ENCODE measurements at places on chromosomes 2 and 18. TPM values are rescaled to one million over a fixed set of nuclear protein-coding genes. Genes with fewer than 3 reads are reported as not detected.

- no peak for DNase-seq
These were observed 6.2 kb upstream of the GPR75 start for GRCh38 chr2:53865962-53866361.

DNA sequence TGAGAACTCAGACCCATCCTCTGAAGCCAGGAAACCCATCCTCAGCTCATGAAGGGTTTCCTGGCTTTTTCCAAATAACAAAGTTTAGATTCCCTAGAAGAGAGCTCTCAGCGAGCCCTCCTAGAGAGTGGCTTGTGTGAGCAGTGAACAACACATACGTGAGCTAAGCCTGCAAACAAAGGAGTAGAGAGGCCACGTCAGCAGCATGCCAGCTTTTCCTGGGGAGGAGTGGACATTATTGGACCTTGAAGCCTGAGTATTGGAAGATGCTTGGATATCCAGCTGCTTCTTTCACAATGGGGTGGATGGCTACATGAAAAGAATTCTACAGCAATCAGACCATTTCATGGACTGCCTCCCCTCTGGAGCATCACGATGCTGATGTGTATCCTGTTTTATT is 21.1 kb downstream of the KIF5C start:
- DNase-seq, result no peak

GRCh38 chr2:78768016-78768415 is 257.5 kb upstream of the REG3G start:
- no peak for DNase-seq

GRCh38 chr2:59398081-59398480 is 1155.4 kb downstream of the BCL11A start:
- no peak for DNase-seq

DNA sequence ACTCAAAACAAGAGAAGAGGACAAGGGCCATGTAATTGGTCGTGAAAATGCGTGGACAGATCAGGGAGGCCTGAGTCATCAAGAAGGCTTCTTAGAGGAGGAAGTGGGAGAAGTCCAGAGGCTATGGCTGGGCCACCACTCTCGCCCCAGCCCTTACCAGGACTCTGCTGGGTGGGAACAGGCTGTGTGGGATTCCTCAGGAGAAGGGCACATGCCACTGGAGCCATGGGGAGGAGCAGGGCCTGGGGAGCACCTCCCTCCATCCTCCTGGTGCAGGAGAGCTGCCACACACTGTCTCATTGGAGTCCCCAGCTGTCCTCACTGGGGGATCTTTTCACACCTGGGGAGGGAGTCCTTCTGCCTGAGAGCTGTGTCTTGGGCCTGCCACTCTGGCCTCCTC is 9.4 kb upstream of the RALB start:
- no peak for DNase-seq

DNA sequence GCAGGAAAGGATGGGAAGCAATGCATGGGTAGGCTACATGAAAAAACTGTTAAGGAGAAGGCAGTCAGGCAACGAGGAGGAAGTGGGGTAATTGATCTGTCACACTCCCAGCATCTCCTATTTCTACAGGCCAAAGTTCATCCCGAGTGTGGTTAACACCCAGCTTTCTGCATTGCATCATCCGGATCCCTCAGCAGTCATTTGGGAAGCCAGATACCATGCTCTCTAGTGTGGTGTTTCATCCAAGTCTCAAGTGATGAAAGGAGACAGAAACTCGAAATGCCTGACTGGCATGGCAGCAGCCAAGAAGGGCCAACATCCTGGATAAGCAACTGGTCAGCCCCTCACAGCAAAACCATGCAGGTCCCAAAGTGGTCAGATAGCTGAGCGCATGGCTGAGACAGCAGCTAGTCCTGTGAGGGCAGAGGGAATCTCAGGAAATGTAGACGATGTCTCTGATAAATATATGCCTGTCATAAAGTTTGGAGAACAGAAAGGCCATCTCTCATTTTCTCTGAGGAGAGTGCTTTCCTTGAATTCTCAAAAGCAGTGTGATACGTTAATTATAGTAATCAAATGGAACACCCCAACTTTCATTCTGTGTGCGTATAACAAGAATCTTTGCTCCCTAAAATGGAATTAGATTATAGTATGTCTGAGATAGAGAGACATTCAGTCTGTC is 24.8 kb upstream of the HNRNPA3 start:
- no peak for DNase-seq

DNA sequence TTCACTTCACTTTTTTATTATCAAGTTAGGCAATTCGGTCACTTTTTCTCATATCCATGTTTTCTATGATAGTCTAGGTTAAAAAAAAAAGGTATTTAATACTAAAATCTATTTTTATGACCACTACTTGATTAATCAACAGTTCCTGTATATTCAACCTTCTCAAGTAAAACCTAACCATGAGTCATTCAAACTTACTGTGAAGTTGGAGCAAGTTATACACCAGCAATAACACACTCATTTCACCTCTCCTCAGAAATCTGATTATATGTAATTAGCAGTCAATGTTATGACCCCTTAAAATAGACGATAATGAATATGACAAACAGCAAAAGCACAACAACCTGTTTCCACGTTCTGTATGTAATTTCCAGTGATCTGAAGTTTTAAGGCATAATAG is 35.0 kb upstream of the ADAM17 start:
- DNase-seq, result no peak

DNA sequence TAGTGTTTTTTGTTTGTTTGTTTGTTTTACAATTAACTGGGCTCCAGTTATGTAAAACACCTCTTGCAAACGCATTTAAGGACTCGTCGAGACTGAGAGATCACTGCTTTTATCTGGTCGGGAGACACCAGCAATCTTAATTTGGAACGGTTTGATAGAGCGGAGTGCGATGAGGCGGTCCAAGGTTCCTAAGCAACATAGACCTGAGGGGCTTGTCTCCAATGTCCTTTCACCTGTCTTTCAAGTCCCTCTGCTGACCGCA is 729 bp upstream of the SELENOI start:
- no peak for DNase-seq

DNA sequence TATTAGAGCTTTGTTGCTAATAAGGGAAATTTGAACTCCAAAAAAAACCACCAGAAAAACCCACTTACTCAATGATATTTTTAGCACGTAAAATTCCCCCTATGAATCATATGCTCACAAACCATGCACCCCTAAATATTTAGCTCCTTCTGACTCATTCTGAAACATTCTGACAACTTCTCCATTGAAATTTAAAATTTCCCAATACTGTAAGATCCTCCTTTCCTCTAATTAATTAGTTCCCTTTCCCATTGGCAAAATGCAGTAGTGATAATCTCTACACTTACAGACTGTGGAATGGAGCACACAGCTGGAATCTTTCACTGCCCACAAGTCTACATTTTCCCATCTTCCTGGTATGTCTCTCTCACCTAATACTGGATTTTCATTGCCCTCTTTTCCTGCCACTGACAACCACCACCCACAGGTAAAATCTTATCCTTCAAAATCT is 215.8 kb upstream of the ACVR2A start:
- DNase-seq, result no peak

DNA sequence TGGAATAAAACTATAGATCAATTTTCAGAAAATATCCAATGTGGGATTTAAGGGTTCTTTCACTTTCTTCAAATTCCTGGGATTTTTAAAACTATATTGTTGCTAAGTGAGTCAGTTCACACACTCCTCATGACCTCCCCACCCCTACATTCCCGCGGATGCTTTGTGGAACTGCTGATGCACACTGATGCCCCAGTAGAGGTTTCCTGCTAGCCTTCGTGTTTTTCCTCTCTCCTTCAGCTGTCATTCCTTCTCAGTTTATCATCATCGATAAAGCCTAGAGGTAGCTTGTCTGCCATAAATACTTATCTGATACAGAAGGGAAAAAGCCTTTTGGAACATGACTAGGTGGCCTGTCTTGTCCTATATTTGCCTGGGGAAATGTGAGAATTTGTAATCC is 67.4 kb upstream of the GALNT5 start:
- DNase-seq, result no peak

DNA sequence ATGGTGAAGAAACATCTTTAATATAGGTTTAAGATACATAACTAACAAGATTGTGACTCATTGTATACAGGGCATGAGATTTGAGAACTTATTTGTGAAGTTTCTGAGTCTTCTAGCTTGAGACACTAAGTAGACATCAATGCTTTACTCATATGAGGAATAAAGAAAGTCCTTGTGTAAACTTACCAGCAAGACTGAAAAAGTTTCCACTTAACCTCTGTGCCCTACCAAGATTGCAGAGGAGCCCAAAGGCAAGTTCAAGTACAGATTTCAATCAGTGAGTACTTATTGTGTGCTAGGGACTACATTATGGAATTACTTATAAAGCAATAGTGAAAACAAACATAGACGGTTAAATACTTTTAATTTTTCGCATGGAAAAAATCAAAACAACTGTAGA is 1041.2 kb upstream of the CELF4 start:
- DNase-seq, result no peak

DNA sequence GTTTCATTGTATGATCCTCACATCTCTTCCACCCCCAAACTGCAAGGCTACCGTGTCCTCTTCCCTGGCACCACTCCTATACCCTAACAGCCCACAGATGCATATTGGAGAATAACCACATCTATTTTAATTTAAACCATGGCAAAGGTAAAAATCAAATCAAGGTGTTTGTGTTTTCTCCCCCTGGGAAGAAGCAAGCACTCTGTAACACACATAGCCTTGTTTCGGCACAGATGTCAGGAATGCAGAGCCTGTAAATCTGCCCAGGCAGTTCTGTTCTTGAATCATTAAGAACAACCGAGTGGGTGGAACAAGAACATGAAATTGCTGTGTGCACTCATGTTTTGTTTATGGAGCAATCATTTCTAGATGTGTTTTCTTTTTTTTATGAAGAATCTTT is 6.8 kb upstream of the COX7A2L start:
- DNase-seq, result no peak

DNA sequence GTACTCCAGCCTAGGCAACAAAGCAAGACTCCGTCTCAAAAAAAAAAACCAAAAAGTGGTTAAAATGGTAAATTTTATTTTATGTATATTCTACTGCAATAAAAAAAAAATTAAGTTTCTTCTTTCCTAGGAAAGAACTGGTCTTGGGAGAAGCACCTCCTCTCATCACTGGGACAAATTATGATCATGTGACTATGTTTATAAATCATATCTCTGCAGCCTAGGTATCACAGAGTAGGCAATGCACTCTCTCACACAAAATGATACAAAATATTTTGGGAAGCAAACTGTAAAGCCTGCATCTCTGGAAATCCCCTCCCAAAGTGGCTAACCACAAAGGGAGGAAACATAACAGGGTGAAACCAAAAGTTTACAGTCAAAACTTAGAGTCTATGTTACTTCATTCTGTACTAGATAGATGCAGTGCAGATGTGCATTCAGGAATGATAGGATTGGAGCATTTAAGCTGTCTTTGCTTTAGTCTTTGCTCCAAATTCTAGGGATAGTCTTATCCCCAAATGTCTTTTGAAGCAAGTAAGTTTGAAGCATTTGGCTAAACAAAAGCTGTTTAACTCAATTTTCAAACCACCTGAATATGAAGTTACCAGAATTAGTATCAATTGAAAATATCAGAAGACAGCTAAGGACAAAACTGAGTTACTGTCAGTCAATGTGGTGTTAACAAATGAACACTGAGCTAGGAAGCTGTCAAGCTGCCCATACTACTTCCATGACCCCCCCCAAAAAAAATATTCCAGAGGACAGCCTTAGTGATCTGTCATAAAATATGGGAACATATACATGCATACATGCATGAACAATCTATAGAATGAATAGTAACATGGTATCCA is 21.1 kb upstream of the MALT1 start:
- no peak for DNase-seq

DNA sequence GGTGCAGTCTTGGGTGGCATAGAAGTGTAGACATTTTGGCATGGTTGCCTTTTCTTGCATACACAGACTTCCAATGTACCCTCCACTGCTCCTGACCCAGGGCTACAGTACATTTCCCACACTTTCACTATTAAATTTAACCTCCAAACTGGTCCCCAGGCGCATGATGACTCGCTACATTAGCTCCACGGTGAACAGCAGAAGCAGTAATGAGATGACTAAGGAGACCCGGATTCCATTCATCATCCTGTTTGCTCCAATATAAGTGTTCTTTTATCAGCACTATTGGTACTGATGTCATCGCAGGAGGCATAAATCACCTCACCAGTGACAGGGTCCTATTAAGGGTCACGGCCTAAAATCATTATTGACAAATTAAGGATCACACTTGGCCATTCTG is 316.5 kb downstream of the EN1 start:
- no peak for DNase-seq

GRCh38 chr2:236928380-236929037 is 157.2 kb upstream of the COPS8 start:
- DNase-seq, result no peak

DNA sequence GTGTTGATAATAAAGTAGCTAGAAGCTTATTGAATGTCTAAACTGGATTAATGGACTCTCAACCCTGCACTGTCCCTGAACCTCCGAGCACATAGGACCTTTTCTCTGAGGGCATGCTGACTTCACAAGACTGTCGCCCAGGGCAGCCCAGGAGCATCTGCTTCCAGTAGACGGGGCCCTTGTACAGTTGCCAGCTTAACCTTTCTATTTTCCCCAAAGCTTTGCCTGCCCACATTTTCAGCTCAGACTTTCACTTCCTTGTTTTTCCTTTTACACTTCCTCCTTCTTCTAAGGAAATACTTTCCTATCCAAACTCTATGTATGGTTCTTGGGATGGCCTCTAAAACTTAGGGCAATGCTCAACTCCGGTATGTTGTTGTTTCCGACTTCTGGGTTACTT is 1.3 kb downstream of the VWA3B start:
- no peak for DNase-seq

- DNase-seq, result peak; percentile 43
These were observed 806.4 kb downstream of the TRIB2 start for GRCh38 chr2:13522917-13523821.

The RRM2 gene
- 1.3 TPM for total RNA-seq

The KHK gene
- 2.3 TPM for total RNA-seq

The AGXT gene
- not detected for total RNA-seq

The MAT2A gene
- 128 TPM for total RNA-seq

The GALNT3 gene
- total RNA-seq, result 8.6 TPM

The DPP4 gene
- 5.9 TPM for total RNA-seq

The PIEZO2 gene
- total RNA-seq, result 3.0 TPM

The C2orf80 gene
- total RNA-seq, result not detected

The CNDP1 gene
- 0.15 TPM for total RNA-seq

The SAG gene
- total RNA-seq, result not detected

The CHRND gene
- total RNA-seq, result not detected

The SP140 gene
- total RNA-seq, result 0.63 TPM
